Naive B cell (primary cell): ENCODE measurements at places on chromosomes 2 and 18. TPM values are rescaled to one million over a fixed set of nuclear protein-coding genes. Genes with fewer than 3 reads are reported as not detected.
A peak's percentile ranks its signal among the peaks of the same experiment; 100 is the strongest.

GRCh38 chr2:226544596-226545210 lies 254.9 kb downstream of the IRS1 start:
- no peak overlapping the region for H3K4me3 ChIP-seq
- H3K4me1 ChIP-seq: no peaks in the 10 kb centered on the region
- no peak for DNase-seq
- peaks cover 10% of the 10 kb centered on the region for H3K27me3 ChIP-seq
- no peak overlapping the region for H3K27ac ChIP-seq
- no peaks in the 10 kb centered on the region for H3K36me3 ChIP-seq

The SERPINB13 gene
- polyA plus RNA-seq: not detected

The PROM2 gene
- not detected for polyA plus RNA-seq

GRCh38 chr2:199907008-199907714 lies 3.9 kb upstream of the C2orf69 start:
- H3K4me3 ChIP-seq: no peak overlapping the region
- peaks cover 21% of the 10 kb centered on the region for H3K4me1 ChIP-seq
- DNase-seq: no peak
- no peaks in the 10 kb centered on the region for H3K36me3 ChIP-seq
- no peaks in the 10 kb centered on the region for H3K27me3 ChIP-seq
- H3K27ac ChIP-seq: peak overlapping the region; percentile 8

DNA sequence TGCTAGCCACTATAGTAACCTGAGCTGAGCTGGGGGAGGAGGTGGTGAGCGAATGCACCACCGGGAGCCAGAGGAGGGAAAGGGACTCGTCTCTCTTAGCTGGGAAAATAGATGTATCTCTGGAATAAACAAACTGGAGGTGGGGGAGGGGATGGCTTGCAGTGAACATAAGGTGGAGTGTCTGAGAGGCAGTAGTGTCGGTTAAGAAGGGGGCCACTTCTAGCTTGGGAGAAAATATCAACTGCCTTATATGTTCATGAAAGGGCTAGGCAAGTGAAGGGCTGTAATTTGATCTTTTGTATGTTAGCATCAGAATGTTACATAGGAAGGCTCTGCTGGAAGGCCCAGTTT lies 2.2 kb downstream of the SETBP1 start:
- no peak overlapping the region for H3K27ac ChIP-seq
- no peak overlapping the region for H3K4me3 ChIP-seq
- no peaks in the 10 kb centered on the region for H3K36me3 ChIP-seq
- H3K27me3 ChIP-seq: no peaks in the 10 kb centered on the region
- peaks cover 38% of the 10 kb centered on the region for H3K4me1 ChIP-seq
